ENCODE measurements at places on chromosomes 3 and 15.

GRCh38 chr3:139447486-139447885 is 28.8 kb downstream of the RBP2 start:
- DNase-seq = no peak

- no peak for DNase-seq
Observed at GRCh38 chr15:91521548-91521947, 332.0 kb upstream of the SLCO3A1 start.

GRCh38 chr3:177346878-177347277 is 149.6 kb upstream of the TBL1XR1 start:
- DNase-seq = no peak

DNA sequence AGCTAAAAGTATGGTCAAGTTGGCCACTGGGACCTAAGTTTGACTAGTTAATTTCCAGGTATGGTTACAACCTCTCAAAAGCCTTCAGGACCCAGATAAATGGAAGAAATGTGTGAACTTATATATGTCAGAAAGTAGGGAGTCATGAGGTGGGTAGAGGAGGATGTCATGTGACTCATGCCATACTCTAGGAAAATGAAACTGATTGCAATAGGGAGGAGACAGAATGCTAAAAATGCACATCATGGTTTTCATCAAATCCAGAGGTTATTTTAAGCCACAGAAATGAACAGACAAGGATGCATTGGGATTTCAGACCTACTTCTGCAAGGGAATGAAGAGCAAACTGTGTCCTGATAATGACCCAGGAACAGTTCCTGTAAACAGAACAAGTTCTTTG is 310.0 kb downstream of the EDEM1 start:
- no peak for DNase-seq

DNA sequence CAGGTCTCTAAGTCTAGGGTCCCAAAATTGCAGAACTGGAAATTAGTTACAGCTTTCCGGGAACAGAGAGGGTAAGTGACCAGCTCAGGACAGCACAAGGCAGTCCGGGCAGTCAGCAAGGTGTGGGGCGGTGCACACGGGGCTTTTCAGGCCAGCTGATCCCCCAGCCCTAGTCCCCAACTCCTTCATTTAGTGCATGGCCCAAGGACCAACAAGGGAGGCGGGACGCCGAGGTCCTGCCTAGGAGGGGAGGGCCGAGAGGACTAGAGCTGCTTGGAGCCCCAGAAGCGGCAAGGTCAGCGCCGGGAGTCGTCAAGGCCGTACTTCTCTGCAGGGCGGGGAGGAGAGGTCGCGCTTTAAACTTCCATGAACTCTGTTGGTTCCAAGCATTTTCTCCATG is 2.0 kb upstream of the PDE8A start:
- DNase-seq = no peak

DNA sequence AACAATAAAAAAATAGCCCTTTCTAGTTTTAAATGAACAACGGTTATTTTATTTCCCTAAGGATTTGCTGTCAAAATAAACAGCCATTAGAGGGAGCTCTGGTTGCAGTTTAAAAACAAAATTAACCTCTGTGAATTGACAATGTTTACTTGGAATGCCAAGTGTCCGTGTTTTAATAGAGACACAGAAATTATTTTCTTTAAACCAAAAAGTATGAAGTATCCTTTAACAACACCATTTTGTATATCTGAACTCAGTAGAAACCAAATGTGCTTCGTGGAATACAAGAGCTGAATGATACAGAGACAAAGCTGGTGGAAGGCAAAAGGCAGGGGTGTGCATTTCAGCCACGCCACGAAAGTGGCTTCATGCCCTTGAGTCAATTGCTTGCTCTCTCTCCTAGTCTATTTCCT is 74.4 kb downstream of the MOBP start:
- peak; percentile 6 for DNase-seq

- peak; percentile 26 for DNase-seq
Observed at GRCh38 chr3:55564726-55565125, 77.6 kb upstream of the WNT5A start.

DNA sequence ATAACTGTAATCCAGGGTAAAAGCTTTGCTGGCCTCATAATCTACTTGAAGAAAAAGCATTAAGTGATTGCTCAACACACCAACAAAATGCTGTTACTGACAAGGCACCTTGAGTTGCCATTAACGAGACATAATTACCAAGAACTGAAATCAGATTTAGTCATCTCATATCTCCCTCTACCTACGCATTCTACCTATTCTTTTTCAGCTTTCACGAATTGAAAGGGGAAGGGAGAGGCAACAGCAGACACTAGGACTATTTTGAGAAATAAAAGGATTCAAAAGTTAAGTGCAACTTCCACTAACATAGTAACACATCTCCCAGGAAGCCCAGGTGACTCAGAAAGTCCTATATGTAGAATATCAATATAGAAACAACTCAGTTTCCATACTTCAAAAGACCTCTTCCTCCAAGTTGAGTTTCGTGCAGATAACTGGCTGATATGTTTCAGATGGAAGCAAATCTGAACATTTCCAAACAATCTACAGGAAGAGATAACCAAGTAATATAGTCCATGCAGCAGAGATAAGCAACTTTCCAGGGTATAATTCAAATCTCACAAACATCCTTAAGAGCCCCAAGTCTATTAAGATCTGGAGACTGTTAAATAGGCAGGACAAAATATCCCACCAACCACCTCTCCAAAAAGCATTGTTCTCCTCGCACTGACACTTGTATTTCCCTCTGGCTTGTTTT is 1.9 kb downstream of the OSBPL10 start:
- DNase-seq = no peak

GRCh38 chr15:81786776-81787175 is 259.0 kb downstream of the MEX3B start:
- DNase-seq = no peak
